ENCODE measurements at places on chromosomes 4 and X.
A peak's percentile ranks its signal among the peaks of the same experiment; 100 is the strongest.

DNA sequence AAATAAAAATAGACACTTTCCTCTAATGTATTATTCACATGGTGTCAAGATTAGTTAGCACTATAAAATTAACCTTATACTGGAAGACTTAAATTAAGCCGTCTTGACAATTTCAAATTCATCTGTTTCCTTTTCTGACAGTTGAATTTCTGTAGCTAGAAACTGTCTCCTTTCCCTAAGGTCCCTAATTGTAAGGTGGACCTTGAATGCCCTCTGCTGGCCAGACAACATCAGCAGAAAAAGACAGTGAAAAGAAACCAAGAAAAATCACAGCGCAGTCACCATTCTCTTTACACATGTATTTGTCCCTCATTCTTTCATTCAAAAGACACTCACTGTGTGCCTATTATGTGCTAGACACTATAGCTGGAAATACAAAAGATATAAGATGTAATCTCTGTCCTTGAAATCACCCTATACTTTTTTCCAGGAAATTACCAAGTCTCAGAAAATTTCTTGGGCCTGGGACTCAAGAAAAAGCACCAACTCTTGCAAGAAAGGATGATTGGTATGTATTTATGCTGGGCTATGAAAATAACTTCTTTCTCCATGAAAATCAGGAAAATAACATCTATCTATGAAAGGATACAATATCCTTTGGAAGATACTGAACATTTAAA lies 32.7 kb upstream of the AMBN start:
- no peak for DNase-seq

DNA sequence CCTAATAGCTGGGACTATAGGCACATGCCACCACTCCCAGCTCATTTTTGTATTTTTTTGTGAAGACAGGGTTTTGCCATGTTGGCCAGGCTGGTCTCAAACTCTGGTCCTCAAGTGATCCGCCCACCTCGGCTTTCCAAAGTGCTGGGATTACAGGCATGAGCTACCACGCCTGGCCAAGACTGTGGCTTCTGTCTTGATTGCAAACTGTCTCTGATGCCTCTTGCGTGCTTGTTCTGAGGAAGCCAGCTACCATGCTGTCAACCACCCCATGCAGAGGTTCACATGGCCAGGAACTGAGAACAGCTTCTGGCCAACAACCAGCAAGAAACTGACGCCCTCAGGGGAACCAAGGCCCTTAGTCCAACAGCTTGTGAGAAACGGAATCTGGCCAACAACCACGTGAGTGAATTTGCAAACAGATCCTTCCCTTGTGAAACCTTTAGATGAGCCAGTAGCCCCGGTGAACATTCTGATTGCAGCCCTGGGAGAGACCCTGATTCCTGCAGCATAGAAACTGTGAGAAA lies 71.2 kb downstream of the SUPT20HL2 start:
- no peak for DNase-seq

GRCh38 chr4:152534541-152535359 lies 1.1 kb downstream of the FBXW7 start:
- DNase-seq = peak; percentile 18

GRCh38 chr4:108850219-108850649 lies 87.4 kb upstream of the ETNPPL start:
- DNase-seq = no peak

- no peak for DNase-seq
These were observed 38.4 kb upstream of the SCOC start for GRCh38 chr4:140335076-140335475.

- DNase-seq = no peak
These were observed 99.7 kb upstream of the SLC7A11 start for GRCh38 chr4:138341739-138342415.

GRCh38 chr4:38290914-38291313 lies 330.7 kb downstream of the PTTG2 start:
- no peak for DNase-seq

DNA sequence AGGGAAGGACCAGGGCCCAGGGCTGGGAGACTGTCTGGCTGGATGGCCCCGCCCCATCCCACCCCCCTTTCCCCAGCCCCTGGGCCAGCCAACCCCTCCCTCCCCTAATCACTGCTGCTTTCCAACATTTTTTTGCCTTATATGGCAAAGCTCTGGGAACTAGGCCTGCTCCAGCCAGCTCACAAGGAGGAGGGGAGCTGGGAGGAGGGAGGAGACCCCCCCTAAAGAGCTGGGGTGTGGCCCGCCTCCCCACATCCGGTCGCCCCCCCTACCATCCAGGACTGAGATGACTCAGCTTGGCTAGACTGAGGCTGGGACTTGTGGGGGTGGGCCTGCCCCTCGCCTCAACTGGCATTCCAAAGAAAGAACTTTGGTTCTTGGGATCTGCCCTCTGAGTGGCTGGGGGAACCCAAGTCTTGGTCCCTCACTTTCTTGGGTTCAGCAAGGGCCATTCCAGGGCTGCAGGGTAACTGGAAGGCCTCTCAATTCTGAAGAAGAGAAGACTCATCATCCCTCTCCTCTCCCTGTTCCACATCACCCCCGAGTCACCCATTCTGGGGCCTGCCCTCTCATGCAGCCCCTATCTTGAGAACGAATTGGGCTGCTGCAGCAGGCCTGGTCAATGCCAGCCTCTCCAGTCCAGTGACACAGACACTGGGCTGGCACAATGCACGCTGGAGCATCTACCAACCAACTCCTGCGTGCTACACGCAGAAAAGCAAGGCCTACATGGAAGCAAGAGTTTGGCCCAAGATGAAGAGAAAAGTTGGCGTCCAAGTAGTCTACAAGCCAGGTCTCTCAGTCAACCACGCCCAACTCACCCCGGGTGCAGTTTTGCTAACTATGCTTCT lies 4.8 kb downstream of the FLNA start:
- DNase-seq = peak; percentile 65

All from stimulated activated CD8-positive, alpha-beta memory T cell treated with anti-CD3 and anti-CD28 coated beads, Interleukin-4, amount 100 ng/mL, for 4 hours (primary cell).